ENCODE measurements at places on chromosomes 16 and 17.

DNA sequence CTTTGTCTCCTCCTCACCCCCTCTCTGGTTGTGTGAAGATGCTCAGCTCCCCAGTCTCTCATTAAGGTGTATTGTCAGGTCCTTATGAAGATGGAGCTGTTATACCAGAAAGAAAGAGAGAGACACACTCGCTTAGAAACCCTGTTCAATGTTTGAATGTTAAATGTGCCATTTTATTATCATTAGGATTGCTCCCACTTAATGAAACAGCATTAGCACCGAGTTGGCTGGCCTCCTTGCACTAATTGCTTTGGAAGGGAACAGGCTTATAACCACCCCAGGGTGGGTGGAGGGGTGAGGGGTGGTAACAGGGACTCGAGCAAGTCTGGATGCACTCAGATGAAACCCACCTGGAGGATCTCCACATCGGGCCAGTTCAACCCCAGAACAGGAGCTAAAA is 14.4 kb downstream of the PIPOX start:
- DNase-seq: no peak

- no peak for DNase-seq
Observed at GRCh38 chr16:17194190-17194780, 276.5 kb downstream of the XYLT1 start.

DNA sequence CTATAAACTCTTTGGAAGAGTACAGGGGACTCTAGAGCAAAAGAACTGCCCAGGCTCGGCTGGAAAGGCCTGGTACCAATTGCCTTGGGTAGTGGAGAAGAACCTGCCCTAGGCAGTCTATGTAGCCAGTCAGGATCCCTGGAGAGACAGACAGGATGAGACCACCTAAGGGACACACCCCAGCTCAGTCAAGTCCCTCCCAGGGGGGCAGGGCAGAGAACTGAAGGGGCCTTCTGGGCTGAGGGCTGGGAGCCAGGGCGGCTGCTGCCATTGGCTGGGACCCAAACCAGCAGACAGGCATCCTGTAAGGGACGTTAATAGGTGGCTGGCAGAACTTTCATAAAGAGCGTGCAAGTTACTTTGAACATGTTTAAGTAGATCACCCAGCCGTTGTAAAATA is 12.8 kb upstream of the SLC38A8 start:
- DNase-seq: no peak

- no peak for DNase-seq
Observed at GRCh38 chr17:34390649-34391048, 27.6 kb upstream of the CCL1 start.

DNA sequence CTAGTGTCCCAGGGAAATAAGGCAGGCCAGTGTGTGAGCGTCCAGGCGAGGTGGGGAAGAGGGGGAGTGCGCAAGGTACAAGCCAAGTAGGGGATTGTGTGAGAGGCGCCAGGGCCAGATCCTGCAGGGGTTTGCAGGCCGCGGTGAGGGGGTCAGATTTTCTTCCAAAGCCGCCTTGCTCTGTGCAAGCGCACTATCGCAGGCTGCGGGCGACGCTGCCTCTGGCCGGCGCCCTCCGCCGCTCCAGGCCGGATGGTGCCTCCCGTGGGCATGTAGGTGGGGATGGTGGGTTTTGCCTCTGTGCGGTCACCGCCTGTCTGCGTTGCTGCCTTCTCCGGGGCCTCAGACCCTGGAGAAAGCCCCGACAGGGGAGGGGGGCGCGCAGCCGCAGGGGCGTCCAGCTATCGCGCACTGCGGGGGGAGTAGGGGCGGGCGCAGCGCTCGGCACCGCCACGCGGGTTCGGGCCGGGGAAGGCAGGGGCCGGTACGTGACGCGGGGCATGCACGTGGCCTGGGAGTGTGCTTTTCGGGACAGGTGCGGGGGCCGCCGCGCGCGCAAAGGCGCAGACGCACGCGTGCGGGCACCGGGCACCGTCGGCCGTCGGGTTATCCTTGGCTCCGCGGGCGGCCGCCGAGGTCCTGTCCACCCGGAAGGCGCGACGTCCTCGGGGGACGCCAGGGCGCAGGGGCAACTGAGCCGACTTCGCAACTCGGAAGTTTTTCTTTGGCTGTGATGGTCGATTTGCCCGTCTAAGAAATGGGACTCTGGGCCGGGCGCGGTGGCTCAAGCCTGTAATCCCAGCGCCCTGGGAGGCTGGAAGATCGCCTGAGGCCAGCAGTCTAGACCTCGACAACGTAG is 1.1 kb upstream of the HAPSTR1 start:
- DNase-seq: no peak
